ENCODE measurements at places on chromosomes 7 and 10.

GRCh38 chr10:89829262-89829886 is 128.0 kb downstream of the KIF20B start:
- DNase-seq: no peak

- DNase-seq: no peak
Measured at GRCh38 chr10:15748126-15748525, 28.4 kb upstream of the ITGA8 start.

- DNase-seq: no peak
Measured at GRCh38 chr7:50262446-50262845, 42.1 kb upstream of the IKZF1 start.

DNA sequence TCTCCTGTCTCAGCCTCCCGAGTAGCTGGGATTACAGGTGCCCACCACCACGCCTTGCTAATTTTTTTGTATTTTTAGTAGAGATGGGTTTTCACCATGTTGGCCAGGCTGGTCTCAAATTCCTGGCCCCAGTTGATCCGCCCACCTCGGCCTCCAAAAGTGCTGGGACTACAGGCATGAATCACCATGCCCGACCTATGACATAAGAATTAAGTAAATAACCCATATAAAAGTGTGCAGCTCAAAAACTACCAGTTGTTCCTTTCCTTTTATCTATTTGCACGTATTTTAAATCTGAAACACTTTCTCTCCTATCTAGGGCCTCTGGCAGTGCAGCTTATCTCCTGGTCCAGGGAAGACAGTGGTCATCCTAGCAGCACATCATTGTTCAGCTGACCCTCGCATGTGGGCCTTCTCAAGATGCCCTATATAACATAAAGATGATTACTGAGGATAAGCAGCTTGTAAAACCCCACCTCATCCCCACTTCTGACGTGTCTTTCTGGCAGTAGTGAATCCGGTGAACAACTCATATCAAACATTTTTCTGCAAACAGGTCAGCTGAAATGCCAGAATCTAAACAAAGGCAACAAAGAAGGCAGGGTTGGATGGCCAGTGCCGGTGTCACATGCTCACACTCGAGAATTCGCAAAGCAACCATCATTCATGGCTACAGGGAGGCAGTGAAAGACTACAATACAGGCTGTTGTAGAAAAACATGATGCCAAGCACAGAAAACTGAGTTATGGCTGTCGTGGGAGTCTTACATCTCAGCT is 36.0 kb upstream of the KCNIP2 start:
- DNase-seq: no peak

GRCh38 chr7:33873981-33874750 is 31.2 kb upstream of the BMPER start:
- peak; percentile 66 for DNase-seq

DNA sequence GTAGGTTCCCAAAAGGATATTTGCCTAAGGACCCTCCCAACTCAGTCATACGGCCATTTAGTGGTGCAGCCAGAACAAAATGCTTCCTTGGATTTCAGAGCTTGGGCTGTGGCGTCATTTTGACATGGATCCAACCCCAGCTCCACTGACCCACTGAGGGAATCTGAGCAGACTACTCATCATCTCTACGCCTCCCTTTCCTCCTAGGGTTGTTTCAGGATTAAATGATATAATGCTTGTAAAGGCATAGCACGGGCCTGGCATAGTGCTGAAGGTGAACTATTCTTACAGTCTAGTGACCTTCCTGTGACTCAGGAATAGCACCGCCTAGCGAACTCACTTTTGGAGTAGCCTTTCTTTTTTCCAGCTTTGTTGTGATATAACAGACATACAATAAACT is 70.3 kb upstream of the LOXL4 start:
- DNase-seq: no peak

DNA sequence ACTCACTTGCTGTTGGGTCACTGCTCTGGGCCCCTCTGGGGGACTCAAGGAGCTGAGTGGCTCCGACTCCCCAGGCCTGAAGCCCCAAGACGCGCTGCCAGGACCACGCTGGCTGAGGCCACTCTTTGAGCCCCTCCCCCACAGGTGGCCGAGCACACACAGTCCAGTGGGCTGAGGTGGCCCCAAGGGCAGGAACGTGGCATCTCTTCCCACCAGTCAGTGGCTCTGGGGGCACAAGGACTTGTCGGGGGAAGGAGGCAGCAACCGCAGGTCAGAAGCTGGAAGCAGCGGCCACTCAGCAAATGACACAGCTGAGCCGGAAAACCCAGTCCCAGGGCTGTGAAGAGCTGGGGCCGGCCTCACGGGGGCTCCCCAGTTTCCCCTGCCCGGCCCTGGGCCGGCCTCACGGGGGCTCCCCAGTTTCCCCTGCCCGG is 24.1 kb downstream of the GRIFIN start:
- DNase-seq: no peak

DNA sequence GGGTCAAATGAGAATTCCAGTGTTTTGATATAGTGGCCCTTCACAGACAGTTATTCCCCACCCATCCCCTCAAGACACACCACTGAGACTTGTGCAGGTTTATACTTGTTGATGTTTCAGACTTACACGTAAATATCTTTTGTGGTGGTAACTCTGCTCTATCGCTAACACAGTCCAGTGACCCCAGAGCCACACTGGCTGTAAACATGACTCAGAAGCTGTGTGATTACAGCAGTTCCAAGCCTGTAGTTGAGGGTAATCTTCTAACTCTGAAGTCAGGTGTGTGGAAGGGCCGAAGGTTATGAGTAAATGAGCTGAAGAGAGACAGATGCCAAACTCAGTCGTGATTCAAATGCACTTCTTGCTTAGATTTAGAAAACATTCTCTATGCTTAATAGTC is 19.4 kb downstream of the NOBOX start:
- DNase-seq: no peak

DNA sequence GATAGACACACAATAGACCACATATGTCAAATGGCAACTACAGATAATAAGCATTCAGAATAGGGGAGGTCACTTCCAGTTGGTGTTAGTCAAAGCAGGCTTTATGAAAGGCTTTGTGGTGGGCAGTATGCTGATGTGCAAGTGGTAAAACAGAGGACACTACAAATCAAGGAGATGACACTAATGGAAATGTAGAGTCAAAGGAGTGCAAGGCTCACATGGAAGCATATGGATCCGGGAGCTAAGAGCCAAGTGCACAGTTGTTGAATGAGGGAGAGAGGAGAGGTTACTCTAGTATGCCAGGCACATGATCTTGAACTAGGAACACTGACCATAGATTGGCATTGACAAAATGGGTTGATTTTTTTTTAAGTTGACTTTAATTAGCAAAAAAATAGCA is 62.7 kb downstream of the GRM3 start:
- no peak for DNase-seq

GRCh38 chr10:70459061-70459773 is 17.7 kb upstream of the NODAL start:
- no peak for DNase-seq

- no peak for DNase-seq
Measured at GRCh38 chr7:114691605-114692004, 230.3 kb upstream of the MDFIC start.

DNA sequence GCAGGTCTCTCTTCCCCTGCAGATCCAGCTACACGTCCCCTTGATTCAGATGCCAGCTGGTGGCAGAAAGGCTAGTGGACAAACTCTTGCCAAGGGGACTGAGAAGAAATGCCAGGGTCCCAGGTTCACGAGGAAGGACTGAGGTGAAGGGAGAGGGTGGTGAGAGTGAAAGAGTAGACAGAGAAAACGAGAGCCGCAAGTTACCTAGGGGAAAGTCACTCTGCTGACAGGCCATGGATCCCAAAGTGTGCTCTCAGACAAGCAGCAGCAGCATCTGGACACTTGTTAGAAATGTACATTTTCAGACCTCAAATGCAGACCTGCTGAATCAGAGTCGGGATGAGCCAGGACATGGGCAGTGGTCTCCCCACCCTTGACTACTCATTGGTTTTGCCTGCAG is 192.3 kb downstream of the FGFR2 start:
- DNase-seq: no peak

- DNase-seq: no peak
Measured at GRCh38 chr7:132872034-132872433, 209.9 kb downstream of the CHCHD3 start.

GRCh38 chr10:86048571-86048970 is 318.0 kb downstream of the GRID1 start:
- DNase-seq: no peak

DNA sequence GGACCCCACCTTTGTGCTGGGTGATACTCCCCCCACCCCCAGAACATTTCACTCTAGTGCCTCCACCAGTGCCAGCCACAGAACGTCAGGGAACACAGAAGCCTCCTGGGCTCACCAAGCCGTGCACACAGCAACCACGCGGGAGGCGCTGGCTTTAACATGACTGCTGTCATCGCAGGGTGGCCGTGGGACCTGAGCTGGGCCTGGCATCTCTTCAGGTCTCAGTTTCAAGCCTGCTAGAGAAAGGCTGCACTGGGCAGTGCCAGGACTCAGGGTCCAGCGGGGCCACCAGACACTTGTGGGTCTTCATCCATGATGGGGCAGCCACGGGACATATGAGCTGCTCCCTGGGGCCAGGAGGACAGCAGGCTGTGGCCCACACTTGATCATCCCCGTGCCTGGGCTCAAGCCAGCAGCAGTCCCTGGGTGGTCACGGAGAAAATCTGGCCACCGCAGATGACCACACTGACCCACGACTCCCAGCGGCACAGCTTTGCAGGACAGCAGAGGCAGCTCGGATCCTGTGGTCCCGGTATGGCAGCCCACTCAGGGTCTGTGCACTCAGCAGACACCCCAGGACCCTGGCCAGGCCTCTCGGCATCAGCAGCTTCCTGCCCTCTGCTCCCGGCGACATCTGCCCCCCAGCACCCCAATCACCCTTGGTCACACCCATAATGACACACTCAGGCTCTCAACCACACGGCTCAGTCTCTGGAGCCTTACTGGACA is 44.2 kb downstream of the CAMK2B start:
- DNase-seq: no peak

DNA sequence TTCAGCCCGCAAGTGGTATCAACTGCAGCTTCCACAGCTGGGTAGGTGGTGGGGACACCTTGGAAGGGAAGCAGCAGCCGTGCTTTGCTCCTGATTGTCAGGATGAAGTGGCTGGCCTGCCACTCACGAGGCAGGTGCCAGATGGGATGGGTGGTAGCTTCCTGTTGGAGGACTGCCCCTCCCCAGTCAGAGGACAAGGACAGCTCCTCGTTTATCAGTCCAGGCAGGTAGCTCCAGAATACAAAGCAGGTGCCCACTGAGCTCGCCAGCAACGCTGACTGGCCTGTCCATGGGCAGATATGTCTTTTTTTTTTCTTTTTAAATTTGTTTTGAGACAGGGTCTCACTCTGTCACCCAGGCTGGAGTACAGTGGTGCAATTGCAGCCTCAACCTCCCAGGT is 431.3 kb downstream of the GALNT17 start:
- DNase-seq: no peak

DNA sequence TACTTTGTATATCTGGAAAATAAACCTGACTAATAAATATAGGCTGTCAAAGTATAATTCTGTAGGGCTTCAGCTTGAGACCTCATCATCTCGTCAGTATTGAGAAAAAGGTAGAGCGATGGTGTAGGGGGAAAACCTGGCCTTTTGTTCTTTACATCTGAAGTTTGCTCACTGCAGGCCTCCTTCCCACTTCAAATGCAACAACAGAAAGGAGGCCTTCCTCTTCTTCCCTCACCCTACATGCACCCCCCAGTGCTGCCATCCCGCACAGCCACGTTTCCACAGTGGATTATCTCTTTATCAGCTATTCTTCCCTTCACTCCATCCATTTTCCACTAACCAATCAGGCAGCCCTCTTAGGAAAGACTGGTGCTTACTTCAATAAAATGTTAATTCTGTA is 112.3 kb downstream of the VTI1A start:
- DNase-seq: no peak

GRCh38 chr7:92340016-92340415 is 94.2 kb downstream of the ANKIB1 start:
- DNase-seq: no peak

DNA sequence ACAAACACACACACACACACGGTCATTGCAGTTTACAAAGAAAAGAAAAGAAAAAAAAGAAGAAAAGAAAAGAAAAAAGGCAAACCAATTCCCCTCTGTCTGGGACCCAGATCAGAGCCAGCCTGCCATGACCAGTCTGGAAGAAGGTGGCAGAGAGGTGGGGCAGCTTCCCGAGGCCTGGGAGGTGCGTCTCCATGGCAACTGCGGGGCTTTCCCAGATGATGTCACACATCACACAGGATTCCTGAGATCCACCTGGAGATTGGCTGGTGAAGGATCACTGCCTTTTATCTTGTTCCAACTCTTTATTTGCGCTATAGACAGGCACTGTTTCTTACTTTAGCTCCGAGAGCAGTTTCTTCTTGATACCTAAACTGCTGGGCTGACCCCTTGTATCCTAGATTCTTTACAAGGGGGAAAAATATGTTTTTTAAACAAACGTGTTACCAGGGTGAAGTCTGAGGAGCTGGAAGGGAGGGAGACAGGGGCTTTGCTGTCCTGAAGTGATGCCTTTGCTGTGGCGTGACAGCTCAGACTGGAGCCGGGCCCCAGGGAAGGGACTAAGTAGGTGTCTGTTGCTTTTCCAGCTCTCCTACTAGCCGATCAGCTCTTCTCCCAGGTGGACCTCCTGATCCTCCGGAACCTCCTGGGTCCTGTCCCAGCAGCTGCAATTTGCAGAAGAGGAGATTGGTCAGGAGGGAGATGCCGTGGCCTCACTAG is 298.5 kb downstream of the KLF6 start:
- no peak for DNase-seq

Measured in fibroblast of skin of left quadriceps (primary cell).